ENCODE measurements at places on chromosomes 13 and 19.

DNA sequence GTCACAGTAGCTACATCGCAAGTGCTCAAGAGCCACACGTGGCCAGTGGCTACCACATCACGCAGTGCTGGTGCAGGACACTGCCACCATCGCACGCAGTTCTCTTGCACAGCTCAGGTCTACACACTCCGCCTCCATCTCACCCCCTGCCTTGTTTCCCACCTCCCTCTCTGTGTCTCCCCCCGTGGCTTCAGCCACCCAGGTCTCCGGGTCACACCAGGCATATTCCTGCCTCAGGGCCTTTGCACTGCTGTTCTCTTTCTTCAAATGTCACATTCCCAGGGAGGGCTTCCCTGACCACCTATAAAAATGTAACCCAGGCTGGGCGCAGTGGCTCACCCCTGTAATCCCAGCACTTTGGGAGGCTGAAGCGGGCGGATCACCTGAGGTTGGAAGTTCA, 10.6 kb downstream of the CCDC8 start:
- DNase-seq, result no peak

DNA sequence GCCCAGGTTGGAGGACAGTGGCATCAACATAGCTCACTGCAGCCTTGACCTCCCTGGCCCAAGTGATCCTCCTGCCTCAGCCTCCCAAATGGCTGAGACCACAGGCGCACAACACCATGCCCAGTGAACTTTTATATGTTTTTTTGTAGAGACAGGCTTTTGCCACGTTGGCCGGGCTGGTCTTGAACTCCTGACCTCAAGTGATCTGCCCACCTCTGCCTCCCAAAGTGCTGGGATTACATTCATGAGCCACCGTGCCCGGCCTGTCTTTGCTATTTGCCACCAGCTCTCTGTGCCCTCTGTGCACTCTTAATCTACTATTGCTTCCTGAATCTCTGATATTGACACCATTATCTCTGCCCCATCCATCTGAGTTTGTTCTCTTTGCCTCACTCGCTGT, 34.3 kb upstream of the LRRC4B start:
- no peak for DNase-seq

DNA sequence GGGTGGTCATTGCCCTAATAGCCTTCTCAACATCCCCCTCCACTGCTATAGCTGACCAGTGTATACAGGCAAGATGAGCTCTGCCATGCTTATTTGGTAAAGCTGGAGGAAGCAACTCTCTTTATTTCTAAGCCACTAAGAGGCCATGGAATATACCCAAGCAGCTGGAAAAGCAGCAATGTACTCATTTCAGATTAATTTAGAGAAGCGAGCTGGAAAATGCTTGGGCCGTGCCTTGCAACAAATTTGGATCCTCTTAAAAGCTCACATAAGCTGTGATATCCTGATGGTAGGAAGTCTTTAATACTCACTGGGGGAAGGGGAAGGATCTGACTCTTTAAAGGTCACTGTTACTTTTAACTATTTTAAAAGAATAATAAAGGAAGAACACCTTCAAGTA, 77.8 kb downstream of the TEX26 start:
- DNase-seq, result no peak

- no peak for DNase-seq
These were observed 1.9 kb downstream of the NHLRC3 start for GRCh38 chr13:39040206-39040605.

- no peak for DNase-seq
These were observed 6.5 kb downstream of the R3HDM4 start for GRCh38 chr19:906480-906879.

DNA sequence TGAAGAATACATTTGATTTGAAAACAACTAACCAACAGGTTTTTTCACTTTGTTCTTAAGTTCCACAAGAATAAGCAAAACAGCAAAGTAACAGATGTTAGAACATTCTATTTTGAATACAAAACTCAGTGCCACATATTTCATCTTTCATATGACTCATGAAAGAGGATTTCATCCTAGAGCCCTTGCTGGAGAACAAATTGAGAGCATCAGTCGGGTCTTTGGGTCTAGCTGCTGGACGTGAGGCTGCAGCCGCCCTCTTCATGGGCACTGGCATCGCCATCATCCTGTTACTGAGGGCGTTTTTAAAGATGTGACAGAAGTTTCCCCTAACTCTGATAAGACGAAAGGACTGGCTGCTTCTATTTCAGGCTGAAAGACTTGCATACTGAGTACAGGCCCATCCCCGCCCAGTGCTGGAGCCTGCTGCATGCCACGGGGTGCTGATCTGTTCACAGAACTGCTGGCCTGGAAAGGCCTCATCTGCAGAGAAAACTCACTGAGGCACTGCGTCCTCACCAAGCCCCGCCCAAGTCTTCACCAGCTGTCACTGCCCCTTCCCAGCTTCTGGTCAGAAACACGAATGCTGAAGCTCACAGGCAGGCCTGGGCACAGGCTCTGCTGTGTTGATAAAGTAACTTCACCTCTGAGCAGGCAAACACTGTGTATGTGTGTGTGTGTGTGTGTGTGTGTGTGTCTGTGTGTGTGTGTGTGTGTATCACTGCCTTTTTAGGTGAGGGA, 101.4 kb downstream of the TUBGCP3 start:
- no peak for DNase-seq

GRCh38 chr13:35856721-35857364, 274.3 kb downstream of the DCLK1 start:
- DNase-seq, result no peak

DNA sequence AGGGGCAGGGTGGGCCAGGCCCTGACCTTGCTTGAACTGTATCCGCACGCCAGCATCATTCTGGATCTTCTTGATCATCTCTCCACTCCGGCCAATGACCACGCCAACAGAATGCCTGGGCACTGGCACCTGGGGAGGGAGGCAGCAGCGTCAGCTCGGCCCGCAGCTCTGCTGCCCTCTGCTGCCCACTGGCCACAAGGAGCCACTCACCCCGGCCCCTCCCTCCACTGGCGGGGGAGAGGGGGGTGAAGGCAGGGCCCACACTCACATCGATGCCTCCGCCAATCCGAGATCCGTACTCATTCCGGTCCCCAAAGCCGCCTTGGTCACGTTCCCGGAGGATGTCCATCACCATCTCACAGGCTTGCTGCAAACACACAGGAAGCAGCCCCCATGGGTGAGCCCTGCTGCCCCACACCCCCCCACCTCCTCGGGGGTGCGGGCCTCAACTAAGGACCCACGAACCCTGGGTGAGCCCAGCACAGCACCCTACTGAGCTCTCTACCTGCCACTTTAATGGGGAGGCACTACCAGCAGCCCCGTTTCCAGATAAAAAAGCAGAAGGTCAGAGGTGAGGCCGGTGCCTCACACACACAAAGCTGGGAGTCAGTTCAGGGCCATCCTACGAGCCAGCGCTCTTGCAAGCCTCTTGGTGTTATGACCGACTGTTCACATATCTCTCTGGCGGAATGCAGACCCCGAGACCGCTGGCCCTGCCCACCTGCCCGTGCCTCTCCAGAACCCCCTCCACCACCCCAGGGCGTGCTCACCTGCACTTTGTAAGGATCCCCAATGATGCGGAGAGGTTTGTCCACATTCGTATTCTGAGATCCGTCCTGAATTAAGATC, 6.7 kb downstream of the KHSRP start:
- DNase-seq, result no peak

DNA sequence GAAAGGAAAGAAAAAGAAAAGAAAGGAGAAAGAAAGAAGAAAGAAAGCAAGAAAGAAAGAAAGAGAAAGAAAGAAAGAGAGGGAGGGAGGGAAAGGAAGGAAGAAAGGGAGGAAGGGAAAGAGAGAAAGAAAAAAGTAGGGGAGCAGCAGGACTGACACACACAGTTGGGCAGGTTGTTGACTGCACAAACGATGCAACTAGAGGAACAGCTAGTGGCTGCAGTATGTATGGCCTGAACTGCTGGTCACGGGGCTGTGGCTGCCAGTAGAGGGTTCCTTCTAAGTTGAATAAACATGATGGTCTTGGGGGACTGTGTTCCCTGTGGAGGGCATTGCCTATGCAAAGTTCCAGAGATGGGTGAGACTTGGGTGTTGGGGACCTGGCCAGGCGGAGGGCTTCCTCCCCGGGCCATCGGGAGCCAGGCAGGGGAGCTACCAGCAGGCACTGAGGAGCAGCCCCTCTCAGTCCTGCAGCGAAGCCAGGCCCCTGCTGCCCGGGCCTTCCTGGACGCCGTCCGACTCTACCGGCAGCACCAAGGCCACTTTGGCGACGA, 16.7 kb upstream of the COLGALT1 start:
- no peak for DNase-seq

Measured in stimulated activated CD4-positive, alpha-beta T cell treated with anti-CD3 and anti-CD28 coated beads, Interleukin-15, amount 100 ng/mL, for 24 hours (primary cell).